ENCODE measurements at places on chromosomes 12 and 14. TPM values are rescaled to one million over a fixed set of nuclear protein-coding genes. Genes with fewer than 3 reads are reported as not detected.

GRCh38 chr12:1993341-1993740 is 10.9 kb downstream of the DCP1B start:
- H3K27me3 ChIP-seq: no peaks in the 10 kb centered on the region
- H3K4me1 ChIP-seq: peaks cover 20% of the 10 kb centered on the region
- peak; percentile 86 for DNase-seq
- 0 out of 2 replicates have a peak, but pooled peaks cover 3% of the 10 kb centered on the region for H3K36me3 ChIP-seq
- H3K4me3 ChIP-seq: no peak overlapping the region
- peak overlapping the region; percentile 87 for H3K27ac ChIP-seq

DNA sequence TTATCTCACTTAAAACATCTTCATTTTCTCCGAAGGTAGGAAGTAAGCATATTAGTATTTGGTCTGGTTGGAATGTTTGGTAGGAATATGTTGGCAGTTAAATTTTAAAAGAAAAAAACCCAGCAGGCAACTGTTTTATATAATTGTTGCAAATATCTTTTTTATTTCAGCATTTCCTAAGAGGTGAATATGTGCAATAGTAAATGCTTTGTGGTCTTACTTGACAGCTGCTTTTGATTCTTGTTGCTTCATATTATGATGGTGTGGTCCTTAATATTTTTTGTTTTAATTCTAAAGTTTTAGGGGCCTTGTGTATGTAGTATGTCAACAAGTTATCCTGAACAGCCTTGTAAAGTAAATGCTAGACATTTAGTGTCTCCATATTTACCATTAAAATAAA is 6.3 kb downstream of the TRAFD1 start:
- peaks cover 16% of the 10 kb centered on the region for H3K4me1 ChIP-seq
- H3K27me3 ChIP-seq: no peaks in the 10 kb centered on the region
- H3K36me3 ChIP-seq: peaks cover 10% of the 10 kb centered on the region
- DNase-seq: no peak
- H3K4me3 ChIP-seq: no peak overlapping the region

DNA sequence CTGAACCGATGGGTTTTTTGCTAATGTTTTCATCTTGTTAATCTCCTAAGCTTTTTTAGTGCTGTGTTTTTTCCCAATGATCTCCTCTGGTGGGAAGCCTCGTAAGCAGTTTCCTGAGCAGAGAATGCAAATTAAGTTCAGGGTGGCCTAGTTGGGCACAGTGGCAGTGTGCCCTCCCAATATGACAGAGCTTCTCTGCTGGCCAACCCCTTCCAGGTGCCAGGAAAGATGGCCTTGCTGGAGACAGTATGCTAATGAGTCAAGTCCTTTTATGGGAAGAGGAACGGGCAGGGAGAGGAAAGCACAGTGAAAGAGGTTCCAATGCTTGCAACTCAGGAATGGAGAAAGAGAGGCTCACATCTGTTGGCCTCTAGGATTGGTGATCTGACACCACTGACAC is 115.8 kb downstream of the GCH1 start:
- H3K27me3 ChIP-seq: no peaks in the 10 kb centered on the region
- no peak for DNase-seq
- peaks cover 25% of the 10 kb centered on the region for H3K36me3 ChIP-seq
- no peak overlapping the region for H3K27ac ChIP-seq

GRCh38 chr12:127562816-127563215 is 704.2 kb upstream of the TMEM132C start:
- peaks cover 16% of the 10 kb centered on the region for H3K4me1 ChIP-seq
- H3K4me3 ChIP-seq: no peak overlapping the region
- H3K27me3 ChIP-seq: no peaks in the 10 kb centered on the region
- H3K36me3 ChIP-seq: no peaks in the 10 kb centered on the region
- no peak for DNase-seq
- no peak overlapping the region for H3K27ac ChIP-seq

GRCh38 chr14:46344327-46344937 is 307.1 kb downstream of the RPL10L start:
- peak; percentile 64 for DNase-seq
- no peak overlapping the region for H3K27ac ChIP-seq
- H3K4me1 ChIP-seq: no peaks in the 10 kb centered on the region
- H3K27me3 ChIP-seq: peaks cover 7% of the 10 kb centered on the region

DNA sequence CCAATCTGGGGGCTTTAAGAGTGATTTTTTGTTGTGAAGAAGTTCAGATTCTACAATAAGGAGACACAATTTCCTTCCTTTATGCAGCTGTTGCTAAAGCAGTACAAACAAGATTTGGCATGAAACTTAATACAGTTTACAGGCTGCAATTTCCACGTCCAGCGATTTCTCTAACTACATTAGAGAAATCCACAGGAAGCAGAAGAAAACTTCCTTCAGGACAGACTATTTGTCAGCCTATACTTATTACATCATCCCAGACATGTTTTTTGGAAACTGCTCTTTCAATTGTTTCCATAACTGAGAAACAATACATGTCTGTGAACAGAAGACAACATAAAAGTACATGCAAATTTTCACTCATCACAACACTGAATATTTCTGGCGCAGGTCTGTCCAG is 204.3 kb downstream of the TTC7B start:
- H3K4me3 ChIP-seq: no peak overlapping the region
- DNase-seq: no peak
- H3K27ac ChIP-seq: no peak overlapping the region
- no peaks in the 10 kb centered on the region for H3K27me3 ChIP-seq
- no peaks in the 10 kb centered on the region for H3K36me3 ChIP-seq

DNA sequence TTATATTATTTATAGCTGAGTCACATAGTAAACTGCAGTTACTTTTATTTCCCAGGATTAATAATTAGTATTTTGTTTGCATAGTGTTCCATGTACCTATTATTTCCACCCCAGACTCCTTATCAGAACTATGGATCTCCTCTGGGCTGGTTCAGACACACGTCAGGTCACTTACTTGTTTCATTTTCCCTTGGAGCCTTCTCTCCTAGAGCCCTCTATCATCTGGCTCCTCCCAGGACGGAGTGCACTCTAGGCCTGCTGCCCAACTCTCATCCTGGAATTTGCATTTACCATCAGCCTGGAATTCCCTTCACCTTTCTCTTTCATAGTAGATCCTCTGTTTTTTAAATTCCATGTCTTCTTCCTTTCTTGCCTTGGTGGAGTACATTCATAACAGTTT is 28.5 kb upstream of the GALNT16 start:
- peaks cover 7% of the 10 kb centered on the region for H3K36me3 ChIP-seq
- H3K27me3 ChIP-seq: no peaks in the 10 kb centered on the region
- no peak for DNase-seq
- no peak overlapping the region for H3K27ac ChIP-seq
- no peaks in the 10 kb centered on the region for H3K4me1 ChIP-seq
- H3K4me3 ChIP-seq: no peak overlapping the region

GRCh38 chr14:56821177-56821576 is 10.9 kb upstream of the OTX2 start:
- no peak for DNase-seq
- no peaks in the 10 kb centered on the region for H3K36me3 ChIP-seq
- peaks cover 87% of the 10 kb centered on the region for H3K27me3 ChIP-seq
- no peak overlapping the region for H3K27ac ChIP-seq
- no peak overlapping the region for H3K4me3 ChIP-seq
- peaks cover 14% of the 10 kb centered on the region for H3K4me1 ChIP-seq

DNA sequence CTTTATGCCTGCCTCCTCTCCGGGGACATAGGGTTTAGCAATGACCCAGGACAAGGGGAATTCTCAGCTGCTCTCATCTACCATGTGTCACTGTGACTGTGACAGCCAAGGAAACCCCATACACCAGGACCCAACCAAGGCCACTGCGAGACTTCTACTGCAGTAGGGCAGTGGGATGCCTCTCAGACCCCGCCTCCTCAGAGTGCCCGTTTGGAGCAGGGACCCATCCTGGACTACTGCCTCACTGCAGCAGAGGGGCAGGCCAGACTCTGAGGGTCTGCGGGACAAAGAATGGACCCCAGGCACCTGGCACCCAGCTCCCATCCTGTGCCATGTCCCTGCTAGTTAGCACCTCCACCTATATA is 71.3 kb upstream of the DDX11 start:
- H3K36me3 ChIP-seq: no peaks in the 10 kb centered on the region
- H3K27me3 ChIP-seq: no peaks in the 10 kb centered on the region
- no peak overlapping the region for H3K4me3 ChIP-seq
- no peak for DNase-seq
- no peak overlapping the region for H3K27ac ChIP-seq
- peaks cover 62% of the 10 kb centered on the region for H3K4me1 ChIP-seq

DNA sequence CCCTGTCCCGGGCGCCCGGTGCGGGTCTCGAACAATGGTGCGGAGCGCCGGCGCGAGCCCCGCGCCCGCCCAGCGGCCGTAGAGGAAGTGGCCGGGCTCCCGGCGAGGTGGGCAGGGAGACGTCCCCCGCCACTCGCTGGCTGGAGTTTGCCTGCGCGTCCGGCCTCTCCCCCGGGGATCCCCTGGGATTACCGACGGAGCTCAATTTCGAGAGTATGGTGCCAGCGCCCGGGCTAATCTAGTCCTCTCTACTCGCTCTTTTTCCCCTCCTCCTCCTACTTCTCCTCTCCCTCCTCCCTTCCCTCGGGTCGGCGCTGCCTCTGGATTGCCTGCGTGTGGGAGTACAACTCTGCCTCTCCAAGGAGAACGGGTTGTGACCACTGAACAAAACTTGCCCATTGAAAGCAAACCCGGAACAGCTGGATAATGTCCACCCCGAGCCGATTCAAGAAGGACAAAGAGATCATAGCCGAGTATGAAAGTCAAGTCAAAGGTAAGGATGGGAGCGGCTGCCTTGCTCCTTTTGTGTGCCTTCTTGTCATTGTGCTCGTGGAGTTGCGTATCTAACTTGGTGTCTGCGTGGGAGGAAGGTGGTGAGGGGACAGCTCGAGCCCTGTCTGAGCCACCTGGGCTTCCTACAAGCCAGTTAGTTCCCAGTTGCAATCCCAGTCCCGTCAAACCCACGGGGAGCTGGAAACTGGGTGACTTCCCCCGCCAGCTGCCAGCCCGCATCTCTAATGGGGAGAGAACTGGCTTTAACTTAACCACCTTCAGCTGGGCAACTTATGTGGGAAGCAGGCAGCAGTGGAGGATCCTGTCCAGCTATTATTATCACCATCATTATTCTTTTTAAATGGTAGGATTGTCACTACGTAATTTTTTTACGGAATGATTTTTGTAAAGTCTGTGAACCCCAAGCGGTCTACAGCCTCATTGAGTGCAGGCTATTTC is at the start of gene SRGAP1:
SRGAP1 (plus strand) TSS at position 310 of the 951 bp plus-strand sequence; CDS start at position 427, 117 bp downstream.
- H3K27me3 ChIP-seq: no peaks in the 10 kb centered on the region
- H3K4me1 ChIP-seq: peaks cover 21% of the 10 kb centered on the region

DNA sequence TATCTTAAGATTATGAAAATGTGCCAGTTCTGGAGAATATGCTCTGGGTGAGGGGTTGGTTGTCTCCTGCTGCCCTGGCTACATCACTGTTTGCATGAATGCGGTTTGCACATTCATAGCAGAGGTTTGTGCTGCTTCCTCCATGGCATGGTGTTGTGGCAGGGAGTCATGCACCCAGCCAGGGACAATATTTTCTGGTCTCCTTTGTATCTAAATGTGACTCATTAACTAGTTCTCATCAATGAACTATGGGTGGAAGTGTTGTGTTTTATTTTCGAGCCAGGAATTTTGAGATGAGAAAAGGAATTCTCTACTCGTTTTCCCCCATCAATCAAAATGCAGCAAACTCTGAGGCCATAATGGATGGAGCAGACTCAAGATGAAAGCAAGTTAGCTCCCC is 527.3 kb downstream of the SNAPC1 start:
- DNase-seq: peak; percentile 30
- H3K27ac ChIP-seq: no peak overlapping the region
- H3K4me3 ChIP-seq: no peak overlapping the region
- no peaks in the 10 kb centered on the region for H3K36me3 ChIP-seq

DNA sequence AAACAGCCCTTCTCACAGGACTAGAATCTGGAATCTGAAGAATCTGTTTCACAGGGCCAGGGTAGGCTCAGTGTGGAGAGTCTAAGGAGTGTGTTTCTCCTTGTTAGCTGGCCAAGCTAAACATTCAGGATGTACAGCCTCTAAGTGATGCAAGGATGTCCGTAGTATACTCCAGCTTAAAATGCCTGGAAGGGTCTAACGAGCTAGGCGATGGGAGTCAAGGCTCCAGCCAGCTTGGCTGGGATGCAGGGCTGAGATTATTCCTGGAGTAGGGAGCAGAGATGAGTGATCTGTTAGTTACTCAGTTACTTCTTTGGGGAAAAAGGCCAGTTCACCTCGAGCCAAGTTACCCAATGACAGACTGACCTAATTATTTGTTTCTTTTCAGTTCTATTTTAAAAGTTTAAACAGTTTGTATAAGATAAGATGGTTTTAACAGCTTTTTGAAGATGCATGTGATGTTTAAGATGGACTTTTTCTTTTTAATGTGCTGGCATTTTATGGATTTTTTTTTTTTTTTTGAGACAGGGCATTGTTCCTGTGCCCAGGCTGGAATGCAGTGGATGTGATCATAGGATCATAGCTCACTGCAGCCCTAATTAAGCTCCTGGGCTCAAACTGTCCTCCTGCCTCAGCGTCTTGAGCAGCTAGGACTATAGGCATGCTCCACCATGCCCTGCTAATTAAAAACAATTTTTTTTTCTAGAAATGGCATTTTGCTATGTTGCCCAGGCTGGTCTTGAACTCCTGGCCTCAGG is 41.1 kb downstream of the SYNE2 start:
- no peaks in the 10 kb centered on the region for H3K27me3 ChIP-seq
- peaks cover 9% of the 10 kb centered on the region for H3K4me1 ChIP-seq
- no peak overlapping the region for H3K4me3 ChIP-seq
- no peak overlapping the region for H3K27ac ChIP-seq
- DNase-seq: no peak
- H3K36me3 ChIP-seq: no peaks in the 10 kb centered on the region

- no peaks in the 10 kb centered on the region for H3K27me3 ChIP-seq
- H3K27ac ChIP-seq: no peak overlapping the region
- no peak for DNase-seq
- peaks cover 12% of the 10 kb centered on the region for H3K4me1 ChIP-seq
- H3K4me3 ChIP-seq: no peak overlapping the region
These were observed 52.0 kb downstream of the ETV6 start for GRCh38 chr12:11701433-11701832.

BDKRB1 gene
- total RNA-seq: 0.69 TPM

NKX2-8 gene
- not detected for total RNA-seq

CRACR2A gene
- total RNA-seq: not detected

FICD gene
- 6.4 TPM for total RNA-seq

ACVRL1 gene
- 0.40 TPM for total RNA-seq

IGF1 gene
- not detected for total RNA-seq

TUNAR gene
- not detected for total RNA-seq
